ENCODE measurements at places on chromosomes 6 and 20.

DNA sequence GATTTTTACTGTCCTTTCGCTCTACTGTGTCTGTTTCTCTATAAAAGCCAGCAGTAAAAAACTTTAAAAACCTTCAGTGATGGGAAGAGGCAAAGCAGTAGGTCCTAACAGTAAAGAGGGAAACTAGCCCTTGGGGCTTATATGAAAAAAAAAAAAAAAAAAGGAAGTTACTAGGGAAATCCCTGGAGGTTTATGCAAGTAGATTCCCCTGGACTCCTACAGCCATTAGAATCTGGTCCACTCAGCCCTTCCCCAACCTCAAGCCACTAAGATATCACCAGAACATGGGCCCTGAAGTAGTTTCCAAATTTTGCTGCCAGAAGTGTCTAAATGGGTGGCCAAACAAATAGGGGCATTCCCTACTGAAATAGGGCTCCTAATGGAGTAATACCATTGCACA lies 70.5 kb upstream of the HINT3 start:
- DNase-seq, result no peak

DNA sequence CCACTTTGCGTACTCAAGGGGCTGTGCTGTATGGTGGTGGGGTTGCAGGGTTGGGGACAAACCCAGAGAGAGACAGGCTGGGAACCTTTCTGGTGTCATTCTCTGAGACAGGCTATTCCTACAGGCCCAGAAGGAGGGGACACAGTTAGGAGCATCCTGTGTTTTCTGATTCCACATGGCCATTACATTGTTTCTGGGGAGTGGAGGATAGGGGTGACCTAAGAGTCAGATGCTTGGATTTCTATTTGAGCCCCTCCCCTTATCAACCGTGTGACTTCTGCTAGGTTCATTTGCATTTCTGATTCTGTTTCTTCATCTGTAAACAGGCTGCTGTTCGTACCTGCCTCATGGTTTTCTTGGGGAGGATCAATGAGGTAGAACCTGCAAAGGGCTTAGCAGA lies 29.4 kb upstream of the EPB41L1 start:
- DNase-seq, result no peak

GRCh38 chr20:26209171-26209941 lies 512.7 kb upstream of the ZNF337 start:
- peak; percentile 15 for DNase-seq

- DNase-seq, result no peak
Measured at GRCh38 chr6:35199866-35200265, 13.9 kb upstream of the SCUBE3 start.

DNA sequence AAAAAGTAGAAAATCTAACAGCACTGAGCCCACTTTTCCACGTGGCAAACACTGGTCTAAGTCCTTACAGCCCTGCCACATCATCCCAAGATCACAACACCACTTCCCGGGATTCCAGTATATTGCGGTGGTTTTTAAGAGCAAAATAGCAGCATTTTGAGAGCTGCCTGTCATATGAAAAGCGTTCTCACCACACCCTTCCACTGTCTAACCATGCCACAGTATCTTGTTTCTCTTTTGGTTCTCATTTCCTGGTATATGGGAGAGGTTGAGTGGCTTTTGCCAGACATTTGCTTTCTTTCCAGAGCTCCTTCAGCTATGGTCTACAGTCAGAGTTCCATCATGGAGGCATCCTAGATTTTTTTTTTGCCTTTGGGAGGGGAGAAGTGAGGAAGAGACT lies 243.0 kb downstream of the TSHZ2 start:
- no peak for DNase-seq

DNA sequence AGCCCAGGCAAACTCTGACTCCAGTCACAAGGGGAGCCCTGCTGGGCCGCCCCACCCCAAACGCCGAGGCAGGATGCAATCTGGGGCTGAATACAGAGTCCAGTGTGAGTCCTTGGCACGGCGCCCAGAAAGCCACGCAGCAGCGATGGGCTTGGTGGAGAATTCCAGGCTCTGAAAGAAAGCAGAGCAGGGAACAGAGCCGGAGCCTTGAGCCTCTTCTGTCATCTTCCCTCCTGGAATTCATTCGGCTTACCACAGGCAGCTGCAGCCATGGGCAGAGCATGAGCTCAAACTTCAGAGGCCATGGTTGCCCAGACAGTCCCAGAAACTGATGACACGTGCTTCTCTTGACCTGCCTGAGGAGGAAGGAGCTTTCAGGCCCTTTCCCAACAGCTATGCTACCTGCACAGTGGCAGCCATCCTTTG lies 441.1 kb upstream of the JARID2 start:
- peak; percentile 20 for DNase-seq

DNA sequence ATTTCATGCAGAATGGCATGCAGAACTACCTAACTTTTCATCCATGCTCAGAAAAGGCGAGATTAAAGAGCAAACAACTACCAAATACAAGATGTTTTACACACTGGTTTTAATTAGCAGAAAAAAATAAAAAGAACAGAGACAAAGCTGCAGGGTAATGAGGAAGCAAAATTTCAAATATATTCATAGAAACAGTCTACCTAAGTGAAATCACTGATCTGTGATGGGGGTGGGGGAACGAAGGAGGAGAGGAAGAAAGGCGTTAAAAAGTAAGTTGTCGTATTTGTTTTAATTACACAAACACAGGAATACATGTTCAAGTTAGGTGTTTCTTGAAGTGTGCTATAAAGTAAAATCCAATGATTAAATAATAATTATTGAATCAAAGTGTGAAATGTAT lies 42.1 kb downstream of the MAP3K7 start:
- DNase-seq, result no peak

DNA sequence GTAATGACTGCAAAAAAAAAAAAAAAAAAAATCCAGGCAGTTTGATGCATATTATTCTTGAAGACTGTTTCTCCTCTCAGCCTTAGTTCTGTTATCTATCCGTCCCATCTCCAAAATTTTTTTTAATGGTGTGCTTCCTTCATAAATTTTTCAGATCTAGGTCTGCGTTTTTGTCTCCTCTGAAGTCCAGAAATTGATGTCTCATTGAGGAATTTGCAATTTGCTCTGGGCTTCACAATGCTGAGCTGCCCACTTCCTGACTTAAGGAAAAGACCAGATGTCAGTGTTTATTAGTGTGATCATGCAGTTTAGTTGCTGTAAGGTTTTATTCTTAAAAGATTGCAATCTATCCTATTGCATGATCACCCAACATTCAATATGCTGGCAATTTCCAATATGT lies 297.6 kb downstream of the ZNF217 start:
- DNase-seq, result no peak

DNA sequence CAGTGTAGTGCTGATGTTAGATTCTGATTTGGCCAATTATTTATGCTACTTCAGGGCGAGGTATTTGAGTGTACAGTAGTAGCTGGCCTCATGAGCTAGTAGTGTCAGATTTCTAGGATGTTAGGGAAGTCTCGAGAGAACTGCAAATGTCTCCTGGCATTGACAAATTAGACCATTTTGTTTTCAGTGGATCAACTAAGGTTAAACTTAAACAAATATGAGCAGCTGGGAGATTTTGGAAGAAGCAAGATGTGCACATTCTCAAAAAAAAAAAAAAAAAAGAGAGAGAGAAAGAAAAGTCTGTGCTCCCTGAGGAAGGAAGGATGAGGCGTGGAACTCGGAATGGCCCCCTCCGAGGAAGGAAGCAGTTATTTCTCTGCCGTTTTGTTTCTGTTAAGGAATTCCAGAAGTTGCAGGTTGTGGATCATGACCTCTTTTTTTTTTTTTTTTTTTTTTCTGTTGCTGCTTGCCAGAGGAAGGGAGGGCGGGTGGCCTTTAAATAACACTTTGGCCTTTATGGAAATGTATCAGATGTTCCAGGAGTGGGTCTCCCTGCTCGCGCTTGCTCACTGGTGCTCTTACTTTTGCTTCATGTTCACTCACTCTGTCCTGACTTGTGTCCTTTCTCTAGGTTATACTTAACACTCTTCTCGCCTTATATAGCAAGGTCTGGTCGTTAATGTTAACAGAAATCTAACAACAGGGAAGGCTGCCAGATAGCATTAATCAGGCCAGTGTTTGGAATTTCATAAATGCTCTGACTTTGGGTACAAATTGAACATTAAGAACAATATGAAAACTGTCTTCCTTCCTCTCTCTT lies 124.4 kb downstream of the TCP11 start:
- DNase-seq, result no peak

DNA sequence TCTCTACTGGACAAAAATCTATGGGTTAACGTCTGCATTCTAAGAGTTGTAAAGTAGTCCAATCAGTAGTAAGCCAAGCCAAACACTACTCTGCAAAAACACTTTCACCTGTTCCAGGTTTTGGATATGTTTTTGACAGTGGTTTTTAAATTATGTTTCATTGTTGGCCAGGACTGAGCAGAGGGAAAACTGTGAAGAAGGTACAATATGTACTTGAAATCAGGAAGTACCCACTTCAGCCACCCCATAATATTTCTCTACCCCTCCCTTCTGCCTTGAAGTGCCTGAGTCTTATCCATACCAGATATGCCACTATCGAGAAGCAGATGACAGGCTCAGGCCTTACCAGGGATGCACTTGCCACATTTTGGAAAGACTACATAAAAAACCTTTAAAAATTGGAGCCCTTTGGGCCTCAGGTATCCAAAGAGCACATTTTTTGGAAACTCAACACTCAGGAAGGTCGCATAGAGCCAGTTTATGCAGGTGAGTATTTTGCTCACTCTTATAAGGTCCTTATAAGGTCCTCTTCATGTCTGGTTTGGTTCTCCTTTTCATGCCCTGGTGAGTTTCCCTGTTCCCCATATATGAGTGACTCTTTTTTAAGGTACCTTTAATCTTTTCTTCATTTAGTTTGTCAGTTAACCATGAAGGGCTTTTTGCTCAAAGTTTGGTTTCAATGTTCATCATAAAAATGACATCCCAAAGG lies 859.3 kb upstream of the FLRT3 start:
- DNase-seq, result no peak

DNA sequence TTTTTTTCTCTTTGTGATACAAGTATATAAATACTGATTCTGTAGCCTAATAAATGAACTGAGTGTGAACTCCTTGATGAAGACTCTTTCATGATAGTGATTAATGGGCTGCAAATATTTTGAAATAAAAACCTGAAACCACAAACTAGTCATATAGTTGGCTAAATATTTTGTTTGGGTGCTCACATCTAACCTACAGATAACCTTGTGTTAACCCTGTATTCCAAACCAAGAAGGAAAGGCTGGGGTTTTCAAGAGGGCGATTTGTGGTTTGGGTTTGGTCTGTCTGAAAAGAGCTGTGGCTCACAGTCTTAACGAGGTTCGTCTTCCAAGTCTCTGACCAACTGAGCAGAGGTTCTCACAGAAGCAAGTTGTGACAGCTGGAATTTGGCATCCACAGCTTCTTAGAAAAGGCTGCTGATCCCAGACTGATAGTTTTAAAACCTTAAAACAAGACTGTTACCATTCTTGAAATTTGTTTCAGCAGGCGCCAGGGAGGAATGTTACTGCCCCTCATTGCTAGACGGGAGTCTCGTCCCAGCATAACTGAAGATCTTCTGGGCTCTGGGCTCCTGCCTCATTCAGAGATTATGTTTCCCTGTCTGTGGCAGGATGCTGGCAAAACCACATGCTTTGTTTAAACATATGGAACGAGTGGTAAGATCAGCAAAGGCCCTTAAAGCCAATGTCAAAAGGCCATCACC lies 736.4 kb upstream of the MARCKS start:
- DNase-seq, result peak; percentile 96

- no peak for DNase-seq
Measured at GRCh38 chr6:14037402-14038277, 79.9 kb upstream of the CD83 start.

- no peak for DNase-seq
Measured at GRCh38 chr6:158843751-158844683, 24.8 kb upstream of the EZR start.

GRCh38 chr6:38320358-38320757 lies 319.4 kb downstream of the BTBD9 start:
- DNase-seq, result no peak

DNA sequence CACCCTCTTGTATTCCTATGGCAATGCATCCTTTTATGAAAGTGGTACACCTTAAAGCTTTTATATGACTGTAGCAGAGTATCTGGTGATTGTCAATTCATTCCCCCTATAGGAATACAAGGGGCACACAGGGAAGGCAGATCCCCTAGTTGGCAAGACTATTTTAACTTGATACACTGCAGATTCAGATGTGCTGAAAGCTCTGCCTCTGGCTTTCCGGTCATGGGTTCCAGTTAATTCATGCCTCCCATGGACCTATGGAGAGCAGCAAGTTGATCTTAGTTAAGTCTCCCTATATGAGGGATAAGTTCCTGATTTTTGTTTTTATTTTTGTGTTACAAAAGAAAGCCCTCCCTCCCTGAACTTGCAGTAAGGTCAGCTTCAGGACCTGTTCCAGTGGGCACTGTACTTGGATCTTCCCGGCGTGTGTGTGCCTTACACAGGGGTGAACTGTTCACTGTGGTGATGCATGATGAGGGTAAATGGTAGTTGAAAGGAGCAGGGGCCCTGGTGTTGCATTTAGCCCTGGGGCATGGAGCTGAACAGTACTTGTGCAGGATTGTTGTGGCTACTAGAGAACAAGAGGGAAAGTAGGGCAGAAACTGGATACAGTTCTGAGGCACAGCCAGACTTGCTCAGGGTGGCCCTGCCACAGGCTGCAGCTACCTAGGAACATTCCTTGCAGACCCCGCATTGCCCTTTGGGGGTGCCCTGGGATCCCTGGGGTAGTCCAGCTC lies 292.1 kb downstream of the ESR1 start:
- DNase-seq, result peak; percentile 63

GRCh38 chr6:113691260-113691656 lies 165.9 kb upstream of the MARCKS start:
- DNase-seq, result peak; percentile 47

- DNase-seq, result no peak
Measured at GRCh38 chr6:123764722-123765121, 38.9 kb upstream of the NKAIN2 start.

GRCh38 chr6:154591234-154591633 lies 80.7 kb upstream of the CNKSR3 start:
- DNase-seq, result no peak

GRCh38 chr6:151620179-151620578 lies 126.4 kb downstream of the CCDC170 start:
- no peak for DNase-seq

DNA sequence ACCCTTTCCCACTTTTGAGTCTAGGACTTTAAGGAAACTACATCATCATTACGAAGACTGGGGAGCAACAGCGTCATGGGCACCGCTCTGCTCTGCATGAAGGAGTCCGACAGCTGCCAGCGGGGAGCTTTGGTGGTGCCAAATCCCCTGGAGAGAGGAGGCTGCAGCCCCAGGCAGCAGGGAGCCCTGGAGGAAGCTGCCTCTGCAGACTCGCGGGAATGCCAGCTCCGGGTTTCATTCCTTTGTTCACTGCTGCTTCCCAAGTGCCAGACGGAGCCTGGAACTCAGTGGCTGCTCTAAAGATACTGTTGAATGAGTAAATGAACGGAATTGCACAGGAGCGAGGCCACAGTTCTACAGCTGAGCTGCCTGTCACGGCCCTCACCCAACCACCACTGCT lies 196.5 kb upstream of the THBS2 start:
- no peak for DNase-seq

DNA sequence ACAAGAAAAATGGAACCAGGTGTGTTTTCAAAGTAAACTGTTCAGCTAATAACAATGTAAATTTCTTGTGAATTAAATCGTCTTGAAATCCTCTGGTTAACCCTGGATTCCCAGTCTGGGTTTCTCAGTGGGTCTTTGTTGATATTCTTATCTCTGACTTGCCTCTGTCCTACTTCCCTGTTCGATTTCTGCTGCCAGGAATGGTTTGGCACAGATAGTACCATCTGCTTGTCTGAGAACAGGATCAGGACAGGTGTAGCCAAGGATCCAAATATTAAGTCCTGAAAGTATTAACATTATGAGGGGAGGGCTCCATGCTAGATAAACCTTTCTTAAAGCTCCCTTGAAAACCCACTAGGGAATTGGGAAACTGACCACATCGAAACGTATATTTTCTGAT lies 30.1 kb downstream of the ARFGEF2 start:
- no peak for DNase-seq

GRCh38 chr6:139751179-139751578 lies 376.7 kb upstream of the CITED2 start:
- no peak for DNase-seq
